ENCODE measurements at places on chromosomes 3 and 15.

GRCh38 chr3:113035387-113035982, 44.7 kb downstream of the GTPBP8 start:
- peak; percentile 53 for DNase-seq

DNA sequence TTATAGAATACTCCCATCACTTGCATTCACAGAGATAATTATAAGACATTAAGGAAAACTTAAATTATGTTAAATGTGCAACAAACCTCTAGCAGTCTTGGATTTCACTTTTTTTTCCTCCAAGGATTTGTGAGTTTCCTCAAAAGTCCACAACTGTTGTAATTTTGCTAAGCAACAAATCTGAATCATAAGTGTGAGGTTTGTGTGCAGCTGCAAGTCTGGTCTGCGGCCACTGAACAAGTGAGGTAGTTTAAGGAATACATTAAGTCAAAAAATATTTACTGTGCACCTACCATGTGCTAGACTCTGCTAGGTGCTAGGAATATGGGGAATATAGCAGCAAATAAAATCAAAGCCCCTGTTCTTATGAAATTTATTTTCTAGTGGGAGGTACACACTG, 70.2 kb downstream of the LRRC28 start:
- DNase-seq, result no peak

DNA sequence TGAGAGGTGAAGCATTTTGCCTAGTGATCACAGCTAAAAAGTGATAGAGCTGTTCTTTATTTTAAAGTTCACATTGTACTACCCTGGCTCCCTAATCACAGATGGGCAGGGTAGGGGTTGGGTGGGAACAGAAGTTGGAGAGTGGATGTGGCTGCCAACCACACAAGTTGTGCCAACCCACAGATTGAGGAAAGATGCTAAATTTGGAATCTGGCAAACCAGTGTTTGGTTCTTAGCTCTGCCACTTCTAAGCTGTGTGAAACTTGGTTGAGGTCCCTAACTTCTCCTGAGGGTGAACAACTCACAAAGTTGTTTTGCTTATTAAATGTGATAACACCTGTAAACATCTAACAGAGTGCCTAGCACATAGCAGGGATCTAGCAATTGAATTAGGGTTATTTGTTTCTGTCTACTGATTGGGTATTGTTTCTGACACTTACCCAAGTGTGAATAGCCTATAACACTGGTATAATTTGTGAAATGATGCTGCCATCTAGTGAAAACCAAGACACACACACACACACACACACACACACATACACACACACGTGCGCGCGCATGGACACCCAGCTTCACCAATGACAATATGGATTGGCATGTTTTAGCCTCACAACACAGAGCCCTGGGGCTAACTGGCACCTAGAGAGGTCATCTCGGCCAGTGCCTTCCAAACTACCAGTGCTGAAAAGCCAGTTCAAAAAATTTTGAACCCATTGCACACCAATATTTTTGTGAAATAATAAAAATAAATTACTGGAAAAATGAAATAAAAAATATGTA, 25.3 kb downstream of the ADGRG7 start:
- DNase-seq, result no peak

DNA sequence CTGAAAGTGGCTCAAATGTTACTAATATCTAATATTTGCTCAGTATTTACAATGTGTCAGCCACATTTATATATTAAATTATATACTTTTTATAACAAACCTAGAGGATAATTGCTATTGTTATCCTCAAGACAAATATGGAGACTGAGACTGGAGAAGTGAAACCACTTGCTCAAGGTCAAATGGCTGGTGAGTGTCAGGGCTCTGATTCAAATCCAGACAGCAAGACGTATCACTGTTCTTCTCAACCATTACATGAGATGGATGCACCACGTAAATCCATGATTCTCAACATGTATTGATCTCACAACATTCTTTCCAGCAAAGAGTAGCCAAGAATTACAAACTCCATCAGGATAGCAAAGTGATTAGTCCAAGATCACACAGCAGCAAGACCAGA, 53.8 kb upstream of the CPB1 start:
- no peak for DNase-seq

GRCh38 chr15:30885814-30886213, 17.9 kb upstream of the FAN1 start:
- DNase-seq, result no peak

GRCh38 chr3:55910543-55910942, 423.4 kb upstream of the WNT5A start:
- DNase-seq, result no peak

GRCh38 chr3:165466856-165467255, 270.7 kb upstream of the SLITRK3 start:
- DNase-seq, result no peak

- DNase-seq, result no peak
These were observed 66.8 kb upstream of the GLCE start for GRCh38 chr15:69093614-69094013.

DNA sequence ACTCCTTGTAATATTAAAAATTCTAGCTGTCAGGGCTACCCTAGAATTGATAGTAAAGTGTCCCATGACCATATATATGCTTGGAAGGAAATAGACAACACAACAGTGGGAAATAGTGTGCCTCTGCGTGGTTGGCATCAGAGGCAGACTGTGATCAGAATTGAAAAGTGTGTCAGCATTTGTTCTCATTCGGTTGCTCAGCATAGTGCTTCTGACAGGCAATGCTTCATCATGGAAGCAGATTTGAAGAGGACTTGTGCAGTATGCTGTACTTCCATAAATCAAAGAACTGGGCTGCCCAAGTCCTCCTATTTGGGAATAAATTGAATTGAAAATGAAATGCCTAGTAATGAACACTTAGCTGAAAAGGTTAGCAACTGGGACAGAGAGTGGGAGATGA, 435.7 kb downstream of the DIPK2A start:
- no peak for DNase-seq

- DNase-seq, result no peak
These were observed 35.8 kb upstream of the FBN1 start for GRCh38 chr15:48681353-48681752.

GRCh38 chr3:151476344-151477018, 15.6 kb upstream of the IGSF10 start:
- no peak for DNase-seq

DNA sequence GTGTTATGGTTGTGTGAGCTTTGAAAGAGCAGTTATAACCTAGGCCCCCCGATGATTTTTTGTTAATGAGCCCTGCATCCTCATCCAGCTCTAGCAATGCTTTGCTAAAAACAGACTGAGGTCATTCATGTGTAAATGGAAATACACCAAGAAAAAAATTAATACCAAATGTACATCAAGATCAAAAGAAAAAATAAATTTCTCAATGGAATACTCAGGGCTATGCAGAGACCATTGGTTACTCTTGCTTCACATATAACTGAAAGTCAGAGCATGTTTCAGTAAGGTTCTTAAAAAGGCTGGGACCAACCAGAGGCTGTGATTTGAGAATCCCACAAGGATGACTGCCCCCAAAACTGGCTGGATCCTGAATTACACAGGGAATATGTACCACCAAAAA, 48.0 kb downstream of the ARHGAP31 start:
- DNase-seq, result no peak

- DNase-seq, result no peak
These were observed 212.0 kb downstream of the FEZF2 start for GRCh38 chr3:62161371-62161770.

DNA sequence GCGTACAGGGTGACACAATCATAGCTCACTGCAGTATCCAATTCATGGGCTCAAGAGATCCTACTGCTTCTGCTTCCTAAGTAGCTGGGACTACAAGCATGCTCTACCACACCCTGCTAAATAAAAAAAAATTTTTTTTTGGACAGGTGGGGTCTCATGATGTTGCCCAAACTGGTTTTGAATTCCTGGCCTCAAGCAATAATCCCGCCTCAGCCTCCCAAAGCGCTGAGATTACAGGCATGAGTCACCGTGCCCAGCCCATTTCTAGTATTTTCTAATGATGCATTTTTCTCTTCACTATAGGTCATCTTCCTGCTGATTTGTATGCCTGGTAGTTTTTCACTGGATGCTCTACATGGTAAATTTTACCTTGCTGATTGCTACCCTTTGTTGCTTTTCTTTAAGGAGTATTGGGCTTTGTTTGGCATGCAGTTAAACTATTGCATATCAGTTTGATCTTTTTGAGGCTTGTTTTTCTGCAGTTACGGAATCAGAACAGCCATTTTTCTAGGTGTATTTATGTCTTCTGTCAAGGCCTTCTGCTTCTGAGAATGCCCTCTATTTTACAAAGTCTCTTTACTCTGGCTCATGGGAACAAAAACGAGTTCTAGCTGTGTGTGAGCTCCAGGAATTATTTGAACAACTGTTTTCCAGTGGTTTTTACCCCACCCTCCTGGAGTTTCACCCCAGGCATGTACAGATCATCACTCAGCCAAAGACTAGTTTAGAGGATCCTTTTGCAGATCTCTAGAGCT, 14.2 kb upstream of the NPTN start:
- no peak for DNase-seq

GRCh38 chr3:185929192-185930151, 8.3 kb downstream of the TRA2B start:
- no peak for DNase-seq

GRCh38 chr3:97838393-97838792, 16.6 kb downstream of the CRYBG3 start:
- no peak for DNase-seq

DNA sequence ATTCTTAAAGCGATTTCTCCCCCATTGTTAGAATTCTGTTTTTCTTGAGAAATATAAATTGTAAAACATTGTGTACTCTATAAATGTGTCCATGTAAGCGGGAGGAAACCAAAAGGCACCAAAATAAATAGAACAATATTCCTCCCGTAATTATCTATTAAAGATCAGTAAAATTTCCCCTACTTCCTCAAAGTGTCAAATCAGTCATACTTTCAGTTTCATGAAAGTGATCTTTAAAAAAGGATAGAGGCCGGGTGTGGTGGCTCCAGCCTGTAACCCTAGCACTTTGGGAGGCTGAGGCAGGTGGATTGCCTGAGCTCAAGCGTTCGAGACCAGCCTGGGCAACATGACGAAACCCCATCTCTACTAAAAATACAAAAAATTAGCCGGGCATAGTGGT, 278.9 kb downstream of the MECOM start:
- no peak for DNase-seq

- DNase-seq, result no peak
These were observed 12.0 kb downstream of the EFCAB12 start for GRCh38 chr3:129416415-129416814.

- DNase-seq, result no peak
These were observed 152.9 kb upstream of the GOLIM4 start for GRCh38 chr3:168248383-168249204.

DNA sequence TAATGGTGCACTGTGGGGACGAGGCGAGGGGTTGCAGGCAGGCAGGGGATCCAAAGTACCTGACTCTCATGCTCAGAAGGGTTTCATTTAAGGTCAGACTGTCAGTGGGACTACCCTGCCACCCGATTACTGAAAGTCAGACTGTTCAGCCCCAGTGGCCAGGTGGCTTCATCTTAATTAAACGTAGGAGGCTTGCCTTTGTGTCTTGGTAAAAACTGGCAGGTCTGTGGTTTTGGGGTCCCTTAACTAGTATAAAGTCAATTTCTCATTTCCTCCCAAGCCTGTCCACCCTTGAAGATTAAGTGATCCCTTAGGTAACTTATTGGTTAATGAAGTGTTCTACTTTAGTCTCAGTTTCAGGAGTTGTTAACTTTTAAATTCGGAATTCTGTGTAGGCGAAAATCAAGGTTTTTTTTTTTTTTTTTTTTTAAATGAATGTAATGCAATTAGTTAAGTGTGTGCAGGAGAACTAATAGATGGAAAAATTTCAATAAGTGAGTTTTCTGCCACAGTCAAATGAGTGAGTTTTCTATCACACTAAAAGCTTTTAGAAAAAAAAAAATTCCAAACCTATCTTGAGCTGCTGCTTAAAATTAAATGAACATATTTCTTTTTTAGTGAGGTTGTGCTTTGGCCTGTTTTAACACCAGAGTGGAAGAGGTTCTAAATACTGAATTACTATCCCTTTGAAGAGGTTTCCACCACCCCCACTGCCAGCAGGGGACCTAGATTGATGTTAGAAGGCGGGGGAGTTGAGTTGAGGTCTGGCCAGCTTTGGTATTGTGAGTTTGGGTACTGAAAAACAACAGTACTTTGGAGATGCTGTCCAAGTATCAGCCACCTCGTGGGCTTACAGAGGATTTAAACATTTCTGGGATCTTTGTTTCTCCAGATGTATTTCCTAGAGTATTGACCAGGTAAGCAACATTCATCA, 15.2 kb downstream of the ITPR1 start:
- no peak for DNase-seq

GRCh38 chr15:101362986-101363566, 68.0 kb upstream of the SNRPA1 start:
- DNase-seq, result no peak

DNA sequence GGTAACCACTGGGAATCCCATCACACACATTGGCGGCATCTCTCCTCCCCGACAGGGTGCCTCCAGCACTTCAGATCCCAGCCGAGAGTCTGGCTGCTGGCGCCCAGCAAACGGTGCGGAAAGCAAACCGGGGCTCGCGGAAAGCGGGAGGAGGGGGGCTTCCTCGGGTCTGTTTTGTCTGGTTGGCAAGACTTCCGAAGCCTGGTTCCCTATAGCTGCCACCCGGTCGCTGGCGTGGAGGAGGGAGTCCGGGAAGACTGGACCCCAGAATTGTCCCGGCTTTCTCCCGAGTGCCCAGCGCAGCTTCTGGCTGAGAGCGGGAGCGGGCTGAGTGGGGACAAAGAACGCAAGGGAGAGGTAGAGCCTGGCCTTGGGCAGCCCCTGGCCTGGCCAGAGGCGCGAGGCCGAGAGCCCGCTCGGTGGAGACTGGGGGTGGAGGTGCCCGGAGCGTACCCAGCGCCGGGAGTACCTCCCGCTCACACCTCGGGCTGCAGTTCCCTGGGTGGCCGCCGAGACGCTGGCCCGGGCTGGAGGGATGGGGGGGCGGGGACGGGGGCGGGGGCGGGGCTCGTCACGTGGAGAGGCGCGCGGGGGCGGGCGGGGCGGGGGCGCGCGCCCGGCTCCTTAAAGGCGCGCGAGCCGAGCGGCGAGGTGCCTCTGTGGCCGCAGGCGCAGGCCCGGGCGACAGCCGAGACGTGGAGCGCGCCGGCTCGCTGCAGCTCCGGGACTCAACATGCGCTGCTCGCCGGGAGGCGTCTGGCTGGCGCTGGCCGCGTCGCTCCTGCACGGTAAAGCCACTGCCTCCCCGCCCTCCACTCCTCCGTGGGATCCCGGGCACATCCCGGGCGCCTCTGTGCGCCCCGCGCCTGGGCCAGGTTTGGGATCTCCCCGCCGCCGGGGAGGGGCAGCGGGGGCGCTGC, at the start of gene CHRNA7:
Gene CHRNA7 (plus strand): TSS at position 654 of the 920 bp plus-strand sequence. CDS start 80 bp downstream, at position 734.
- DNase-seq, result peak; percentile 14
